ENCODE measurements at places on chromosomes 6 and 20.

GRCh38 chr6:141501616-141502015 lies 631.1 kb upstream of the GJE1 start:
- DNase-seq = no peak

DNA sequence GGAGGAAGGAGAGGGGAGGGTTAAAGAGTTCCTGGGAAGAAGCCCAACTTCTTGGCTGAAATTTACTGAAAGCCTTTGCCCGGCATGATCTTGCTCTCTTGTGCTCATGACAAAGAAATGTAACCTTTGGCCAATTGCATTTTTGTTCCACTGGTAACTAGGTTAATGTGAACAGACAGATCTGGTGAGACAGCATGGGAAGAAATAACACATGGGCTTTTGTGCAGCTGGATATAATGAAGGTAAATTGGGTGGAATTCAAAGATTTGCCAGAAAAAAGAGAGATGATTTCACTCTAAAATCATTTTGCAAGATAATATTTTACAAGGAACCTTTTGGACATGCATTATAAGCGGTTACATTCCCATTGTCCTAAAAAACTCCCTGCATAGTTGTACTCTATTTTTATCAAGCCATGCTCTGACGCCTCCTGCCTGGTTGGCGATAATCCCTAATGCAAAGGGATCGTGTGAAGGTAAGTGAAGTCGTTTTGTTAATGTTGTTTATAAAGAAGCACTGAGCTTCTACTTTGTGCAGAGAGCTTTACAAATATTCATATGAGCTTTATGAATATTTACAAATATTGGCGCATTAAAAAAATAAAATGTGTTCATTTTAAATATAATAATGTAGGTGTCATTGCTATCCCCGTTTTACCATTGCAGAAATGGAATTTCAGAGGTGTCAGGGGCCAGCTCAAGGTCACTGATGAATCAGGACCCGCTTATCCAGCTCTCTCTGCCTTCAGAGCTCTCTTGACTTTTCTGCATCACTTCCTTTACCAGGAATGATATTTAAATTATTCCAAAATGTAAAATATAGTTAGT lies 161.3 kb upstream of the AGPAT4 start:
- DNase-seq = no peak

GRCh38 chr6:132142768-132143167 lies 191.6 kb upstream of the CCN2 start:
- DNase-seq = no peak

- DNase-seq = no peak
Measured at GRCh38 chr6:1603708-1604107, 6.0 kb upstream of the FOXC1 start.

DNA sequence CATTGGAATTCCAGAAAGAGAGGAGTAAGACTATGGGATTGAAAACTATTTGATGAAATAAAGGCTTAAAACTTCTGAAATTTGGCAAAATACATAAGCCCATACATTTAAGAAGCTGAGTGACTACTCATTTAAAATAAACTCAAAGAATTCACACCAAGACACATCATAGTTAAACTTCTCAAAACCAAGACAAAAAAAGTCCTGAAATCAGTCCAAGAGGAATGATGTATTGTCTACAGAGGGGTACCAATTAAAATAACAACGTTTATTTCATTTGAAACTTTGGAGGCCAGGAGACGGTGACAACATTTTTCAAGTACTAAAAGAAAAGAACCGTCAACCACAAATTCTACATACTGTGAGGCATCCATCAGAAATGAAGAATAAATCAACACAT lies 841.4 kb upstream of the MAP3K7 start:
- no peak for DNase-seq

DNA sequence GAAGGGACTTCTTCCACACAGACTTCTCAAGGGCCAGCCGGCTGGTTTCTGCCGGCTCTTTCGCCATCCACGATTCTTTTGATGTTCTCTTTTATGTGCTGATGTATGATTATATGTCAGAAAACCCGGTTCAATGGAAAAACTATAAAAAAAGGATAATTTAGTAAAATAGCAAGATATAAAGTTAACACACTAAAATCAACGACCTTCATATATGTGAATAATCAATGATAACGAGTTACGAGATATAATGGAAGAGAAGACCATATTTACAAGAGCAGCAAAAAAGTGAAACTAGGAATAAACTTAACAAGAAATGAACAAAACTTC lies 540 bp upstream of the ZSCAN12 start:
- DNase-seq = no peak

GRCh38 chr6:105226598-105227294 lies 46.9 kb upstream of the POPDC3 start:
- no peak for DNase-seq

- DNase-seq = no peak
Measured at GRCh38 chr6:144340541-144341371, 55.6 kb downstream of the UTRN start.

DNA sequence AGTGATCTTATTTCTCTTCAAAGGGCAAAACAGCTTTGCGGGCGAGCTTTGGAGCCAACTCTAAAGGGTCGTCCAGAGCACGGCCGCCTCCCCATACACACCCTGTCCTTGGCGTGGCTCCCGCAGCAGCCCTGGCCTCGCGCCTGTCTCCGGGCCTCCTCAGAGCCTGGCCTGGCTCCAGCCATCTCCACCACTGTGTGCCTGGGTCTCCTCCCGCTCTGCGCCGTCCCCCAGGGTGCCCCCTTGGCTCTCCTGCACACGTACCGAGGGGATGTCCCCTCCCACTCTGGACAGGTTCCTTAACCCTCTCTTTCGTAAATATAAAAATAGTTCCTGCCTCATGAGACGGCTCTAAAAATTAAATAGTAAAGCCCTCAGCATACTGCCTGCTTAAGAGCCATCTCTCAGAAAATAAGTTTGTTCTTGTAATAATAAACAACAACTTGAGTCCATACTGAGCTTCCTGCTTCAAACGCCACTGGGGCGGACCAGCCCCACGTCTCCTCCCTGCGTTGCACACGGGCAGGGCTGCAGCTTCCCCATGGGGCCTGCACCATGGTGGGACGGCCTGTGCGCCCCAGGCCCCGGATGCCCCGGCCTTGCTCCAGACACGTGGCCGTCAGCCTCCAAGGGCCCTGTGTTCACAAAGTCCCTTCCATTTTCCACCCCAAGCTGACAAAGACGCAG lies 226.2 kb downstream of the TTLL2 start:
- no peak for DNase-seq

- DNase-seq = no peak
Measured at GRCh38 chr20:50246367-50247195, 56.0 kb downstream of the CEBPB start.

- no peak for DNase-seq
Measured at GRCh38 chr20:11067359-11067758, 393.6 kb upstream of the JAG1 start.

- DNase-seq = no peak
Measured at GRCh38 chr6:72522735-72523141, 99.1 kb upstream of the KCNQ5 start.

DNA sequence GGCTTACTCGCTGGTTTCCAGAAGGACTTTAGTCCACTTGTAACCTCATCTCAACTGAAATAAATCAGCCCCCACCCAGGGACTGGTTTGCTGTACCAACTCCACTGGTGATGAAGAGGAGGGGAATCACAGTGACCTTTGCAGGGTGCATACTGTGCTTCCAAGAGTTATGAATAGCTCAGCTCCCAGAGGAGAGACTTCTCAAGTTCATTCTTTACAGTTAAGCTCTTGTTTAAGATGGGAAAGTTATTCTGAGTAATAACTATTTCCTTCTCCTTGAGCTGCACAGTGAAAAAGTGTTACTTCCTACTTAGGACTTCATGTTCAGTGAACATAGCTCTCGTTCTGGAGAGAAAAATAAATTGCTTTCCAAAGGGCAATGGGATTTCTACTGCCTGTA lies 166.5 kb upstream of the ECI2 start:
- DNase-seq = no peak

DNA sequence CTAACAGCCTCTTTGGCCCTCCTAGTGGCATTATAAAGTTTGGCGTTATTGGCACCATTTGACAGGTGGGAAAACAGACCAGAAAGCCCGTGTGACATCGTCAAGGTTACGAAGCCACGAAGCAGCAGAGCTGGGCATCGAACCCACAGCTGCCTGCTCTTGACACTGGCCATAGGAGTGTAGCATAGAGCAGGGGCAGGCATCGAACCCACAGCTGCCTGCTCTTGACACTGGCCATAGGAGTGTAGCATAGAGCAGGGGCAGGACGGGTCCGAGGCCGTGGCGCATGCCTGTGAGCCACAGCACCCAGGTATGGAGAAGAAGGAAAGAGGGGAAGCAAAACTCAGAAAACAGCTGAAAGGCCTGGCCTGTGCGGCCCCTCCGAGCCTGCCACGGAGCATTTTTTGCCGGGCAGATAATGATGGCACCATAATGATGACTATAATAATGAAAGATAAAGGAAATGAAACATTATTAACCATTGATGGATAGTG lies 33.1 kb downstream of the CDH4 start:
- no peak for DNase-seq

GRCh38 chr6:132612449-132613108 lies 11.5 kb downstream of the TAAR2 start:
- DNase-seq = no peak

DNA sequence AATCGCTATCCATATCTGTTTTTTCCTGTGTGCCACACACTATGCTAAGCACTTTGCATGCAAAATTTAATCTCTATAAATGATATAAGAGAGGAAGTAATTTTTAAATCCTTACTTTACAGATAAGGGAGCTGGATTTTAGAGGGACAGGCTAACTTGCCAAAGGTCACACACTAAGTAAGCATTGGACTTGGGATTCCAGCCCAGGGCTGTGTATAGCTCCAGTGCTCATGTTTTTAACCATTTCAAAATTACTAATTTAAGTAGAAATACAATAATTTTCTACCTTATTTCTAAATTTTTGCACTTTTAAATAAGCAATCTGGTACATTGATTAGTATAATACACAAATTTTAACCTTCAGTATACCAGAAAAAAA lies 144.6 kb downstream of the UST start:
- DNase-seq = no peak

GRCh38 chr20:44143936-44144335 lies 43.1 kb downstream of the JPH2 start:
- no peak for DNase-seq

DNA sequence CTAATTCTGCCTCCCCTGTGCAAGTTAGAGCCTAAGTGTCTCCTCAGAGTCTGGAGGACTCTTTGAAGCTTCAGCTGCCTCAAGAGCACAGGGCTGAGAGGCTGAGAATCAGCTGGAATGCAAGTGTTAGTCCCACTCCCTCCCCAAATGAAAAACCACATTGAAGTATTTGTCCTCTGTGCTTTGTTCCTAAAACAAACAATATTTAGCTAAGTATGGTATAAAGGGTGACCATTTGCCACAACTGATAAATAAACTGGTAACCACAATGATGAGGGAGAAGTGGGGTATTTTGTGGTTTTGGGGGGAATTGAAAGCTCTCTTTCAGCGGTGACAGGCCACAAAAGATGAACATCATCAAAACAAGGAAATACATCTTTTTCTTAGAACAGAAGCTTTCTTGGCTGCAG lies 91.7 kb upstream of the HDDC2 start:
- no peak for DNase-seq

DNA sequence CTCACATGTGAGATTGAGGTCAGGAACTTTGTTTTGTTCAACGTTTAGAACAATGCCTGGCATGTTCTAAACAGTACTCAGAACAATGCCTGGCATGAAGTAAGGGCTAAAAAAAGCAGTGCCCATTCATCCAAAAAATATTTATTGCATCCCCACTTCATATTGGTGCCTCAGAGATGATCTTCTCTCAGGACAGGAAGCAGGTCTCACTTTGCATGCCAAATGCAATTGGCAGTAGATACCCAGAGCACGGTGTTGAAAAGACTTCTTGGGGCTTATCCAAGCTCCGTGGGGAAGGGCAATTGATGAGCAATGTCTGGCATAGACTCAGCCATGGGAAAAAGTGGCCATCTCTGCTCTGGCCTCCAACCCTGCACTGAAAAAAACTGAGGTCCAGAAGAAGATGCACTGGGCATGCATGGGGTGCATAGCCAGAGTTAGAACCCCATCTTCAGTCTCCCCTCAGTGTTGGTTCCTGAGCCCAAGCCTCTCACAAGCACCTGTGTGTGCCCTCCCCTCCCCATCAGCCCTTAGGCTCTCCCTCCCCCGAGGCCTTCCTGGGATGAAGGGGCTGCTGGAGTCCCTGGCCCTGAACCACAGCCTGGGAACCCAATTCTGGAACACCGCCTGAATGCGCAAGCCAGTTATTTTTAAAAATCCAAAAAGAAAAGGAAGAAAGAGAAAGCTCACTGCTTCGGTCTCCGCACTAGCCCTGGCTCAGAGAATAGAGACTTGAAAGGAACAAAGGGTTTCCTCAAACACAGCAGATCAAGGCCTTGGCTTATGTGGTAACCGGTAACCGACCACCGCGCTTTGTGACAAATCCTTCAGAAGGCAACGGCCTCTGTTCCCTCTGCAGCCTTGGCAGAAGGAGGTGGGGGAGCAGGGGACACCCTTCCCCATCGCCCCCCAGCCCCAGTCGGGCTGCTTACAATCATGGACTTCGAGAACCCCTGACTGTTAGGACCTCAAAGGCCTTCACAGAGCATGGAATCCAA lies 78.5 kb upstream of the SIRPA start:
- no peak for DNase-seq

DNA sequence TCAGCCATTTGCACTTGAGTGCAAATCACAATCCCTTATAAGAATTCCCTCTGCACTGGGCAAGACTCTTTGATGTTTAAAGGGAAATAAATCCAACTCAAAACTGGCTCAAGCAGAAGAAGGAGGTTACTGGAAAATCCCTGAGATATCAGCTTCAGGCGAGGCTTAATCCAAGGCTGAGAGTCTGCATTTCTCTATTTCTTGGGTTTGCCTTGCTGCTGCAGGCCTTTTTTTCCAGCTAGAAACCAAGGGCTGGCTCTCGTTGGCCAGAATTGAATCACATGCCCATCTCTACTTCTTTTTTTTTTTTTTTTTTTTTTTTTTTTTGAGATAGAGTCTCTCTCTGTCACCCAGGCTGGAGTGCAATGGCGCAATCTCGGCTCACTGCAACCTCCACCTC lies 11.7 kb downstream of the HCK start:
- no peak for DNase-seq

- no peak for DNase-seq
Measured at GRCh38 chr6:128757961-128758360, 125.0 kb upstream of the LAMA2 start.

- DNase-seq = no peak
Measured at GRCh38 chr6:1667012-1667804, 57.5 kb downstream of the FOXC1 start.
